ENCODE measurements at places on chromosomes 7 and 10. TPM values are rescaled to one million over a fixed set of nuclear protein-coding genes. Genes with fewer than 3 reads are reported as not detected.

NPTX2 gene
- 0.14 TPM for total RNA-seq

ACTR3C gene
- not detected for total RNA-seq

HABP2 gene
- 0.10 TPM for total RNA-seq

OSBPL3 gene
- 13.4 TPM for total RNA-seq

RASA4 gene
- total RNA-seq, result 2.8 TPM

FASTK gene
- total RNA-seq, result 80.0 TPM

CYP26A1 gene
- total RNA-seq, result 2.2 TPM

SPDYE2 gene
- not detected for total RNA-seq

BMPR1A gene
- 18.3 TPM for total RNA-seq

RHEB gene
- total RNA-seq, result 146 TPM

PHKG1 gene
- total RNA-seq, result 0.22 TPM

All from A549 treated with Mapracorat at 1 μM for 4 hours (cell line).